Uterine smooth muscle cell (primary cell): ENCODE measurements at places on chromosomes 3 and 15. TPM values are rescaled to one million over a fixed set of nuclear protein-coding genes. Genes with fewer than 3 reads are reported as not detected.

SLC12A1 gene
- total RNA-seq, result not detected in 2 replicates

MME gene
- total RNA-seq, result 249 and 267 TPM in 2 replicates

SLC26A6 gene
- total RNA-seq, result 24.5 and 35.4 TPM in 2 replicates

ERICH6 gene
- 0.22 TPM in 1 of 2 replicates, not detected in the other for total RNA-seq

PLSCR2 gene
- total RNA-seq, result not detected in 2 replicates

WDR5B gene
- 5.5 and 5.9 TPM in 2 replicates for total RNA-seq

TCTA gene
- 14.5 and 17.7 TPM in 2 replicates for total RNA-seq

CCDC191 gene
- 1.2 and 2.5 TPM in 2 replicates for total RNA-seq

DUOXA2 gene
- not detected in 2 replicates for total RNA-seq

FBXW12 gene
- total RNA-seq, result not detected in 2 replicates

CCDC54 gene
- total RNA-seq, result not detected in 2 replicates

CELSR3 gene
- total RNA-seq, result 0.89 and 1.00 TPM in 2 replicates

OR5H15 gene
- total RNA-seq, result not detected in 2 replicates

STAB1 gene
- total RNA-seq, result 0.44 and 0.62 TPM in 2 replicates

GOLGA8G gene
- total RNA-seq, result not detected in 2 replicates

GABRR3 gene
- not detected in 2 replicates for total RNA-seq

STAG1 gene
- 54.0 and 65.1 TPM in 2 replicates for total RNA-seq

CPLX3 gene
- total RNA-seq, result not detected in 2 replicates

ITIH1 gene
- total RNA-seq, result not detected in 2 replicates

PDIA3 gene
- 160 and 313 TPM in 2 replicates for total RNA-seq

CYFIP1 gene
- 111 and 126 TPM in 2 replicates for total RNA-seq

HGD gene
- total RNA-seq, result 0.33 TPM in 1 of 2 replicates, not detected in the other

GRIP2 gene
- 0.22 and 0.37 TPM in 2 replicates for total RNA-seq

NRG4 gene
- not detected in 2 replicates for total RNA-seq

BTLA gene
- total RNA-seq, result 0.12 TPM in 1 of 2 replicates, not detected in the other

ARNT2 gene
- total RNA-seq, result 1.4 and 3.7 TPM in 2 replicates

ADIPOQ gene
- total RNA-seq, result not detected in 2 replicates

EIF4E3 gene
- total RNA-seq, result 1.2 and 2.2 TPM in 2 replicates

MELTF gene
- 1.00 and 2.5 TPM in 2 replicates for total RNA-seq

IQSEC1 gene
- total RNA-seq, result 16.9 and 19.0 TPM in 2 replicates

GABRB3 gene
- 1.2 and 2.7 TPM in 2 replicates for total RNA-seq

SSUH2 gene
- 0.11 and 0.25 TPM in 2 replicates for total RNA-seq

FGF12 gene
- total RNA-seq, result under 0.01 and 0.22 TPM in 2 replicates

RTP4 gene
- 1.4 and 2.9 TPM in 2 replicates for total RNA-seq

CDCP1 gene
- total RNA-seq, result 27.7 and 44.5 TPM in 2 replicates

EPHB1 gene
- 0.12 and 0.77 TPM in 2 replicates for total RNA-seq

ZNF860 gene
- 0.37 and 0.66 TPM in 2 replicates for total RNA-seq

SCG5 gene
- total RNA-seq, result 3.2 and 14.7 TPM in 2 replicates

RPL22L1 gene
- total RNA-seq, result 177 and 213 TPM in 2 replicates

MYEF2 gene
- total RNA-seq, result 13.5 and 16.6 TPM in 2 replicates

CD47 gene
- 93.7 and 112 TPM in 2 replicates for total RNA-seq

CCR4 gene
- total RNA-seq, result not detected in 2 replicates

IGSF10 gene
- total RNA-seq, result 0.33 and 0.37 TPM in 2 replicates

CPNE9 gene
- total RNA-seq, result not detected in 2 replicates

FILIP1L gene
- 15.8 and 24.0 TPM in 2 replicates for total RNA-seq

ANKUB1 gene
- total RNA-seq, result not detected in 2 replicates

IQCF5 gene
- not detected in 2 replicates for total RNA-seq

GOLGA8T gene
- not detected in 2 replicates for total RNA-seq

C3orf85 gene
- not detected in 2 replicates for total RNA-seq

CCRL2 gene
- 0.62 and 1.5 TPM in 2 replicates for total RNA-seq

UQCRC1 gene
- 414 and 596 TPM in 2 replicates for total RNA-seq
